ENCODE measurements at places on chromosomes 13 and 19. TPM values are rescaled to one million over a fixed set of nuclear protein-coding genes. Genes with fewer than 3 reads are reported as not detected.

The AMER2 gene
- total RNA-seq = not detected

The PRR22 gene
- total RNA-seq = 3.1 TPM

The SIAH3 gene
- not detected for total RNA-seq

The SLC10A2 gene
- not detected for total RNA-seq

The SMAD9 gene
- total RNA-seq = 0.32 TPM

The ZNF134 gene
- 5.6 TPM for total RNA-seq

The SPART gene
- total RNA-seq = 13.4 TPM

The SYT5 gene
- total RNA-seq = 1.3 TPM
